ENCODE measurements at places on chromosomes 2 and 18.
A peak's percentile ranks its signal among the peaks of the same experiment; 100 is the strongest.

DNA sequence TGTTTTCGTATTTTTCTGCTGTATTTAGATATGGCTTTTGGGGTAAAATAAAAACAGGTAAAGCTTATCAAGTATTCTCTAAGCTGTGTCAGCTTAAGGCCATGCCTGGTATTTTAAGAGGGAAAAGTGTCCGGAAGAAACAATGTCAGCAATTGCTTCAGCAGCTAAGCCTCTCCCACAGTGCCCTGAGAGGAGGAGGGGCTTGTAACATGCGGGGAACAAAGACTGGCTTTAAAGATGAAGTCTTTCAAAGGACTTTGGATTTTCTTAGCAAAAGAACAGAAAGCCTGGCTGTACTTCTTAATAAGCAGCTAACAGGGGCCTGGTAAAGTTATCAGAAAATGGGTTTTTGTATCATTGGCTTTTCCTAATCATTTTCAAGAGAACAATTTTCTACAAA, 102.8 kb downstream of the PXDN start:
- no peak for DNase-seq

- no peak for DNase-seq
Observed at GRCh38 chr2:238346544-238346943, 26.2 kb downstream of the TRAF3IP1 start.

DNA sequence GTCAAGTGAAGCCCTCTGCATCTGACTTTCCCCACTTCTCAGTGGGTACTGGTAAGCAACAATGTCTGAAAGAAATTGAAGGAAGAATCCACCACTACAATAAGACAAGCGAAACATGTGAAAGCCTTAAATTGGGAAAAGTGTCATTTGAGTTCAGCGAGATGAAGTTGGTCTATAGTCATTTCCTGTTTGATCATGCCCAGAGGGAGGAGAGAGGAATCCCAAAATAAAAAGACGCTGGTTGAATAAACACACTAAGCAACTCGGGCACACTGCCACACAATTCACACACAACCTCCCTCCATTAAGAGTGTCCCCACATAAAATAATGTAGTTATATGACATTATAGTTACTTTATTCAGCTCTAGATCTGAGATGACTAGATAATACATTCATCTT, 166.1 kb downstream of the CBLN2 start:
- no peak for DNase-seq

DNA sequence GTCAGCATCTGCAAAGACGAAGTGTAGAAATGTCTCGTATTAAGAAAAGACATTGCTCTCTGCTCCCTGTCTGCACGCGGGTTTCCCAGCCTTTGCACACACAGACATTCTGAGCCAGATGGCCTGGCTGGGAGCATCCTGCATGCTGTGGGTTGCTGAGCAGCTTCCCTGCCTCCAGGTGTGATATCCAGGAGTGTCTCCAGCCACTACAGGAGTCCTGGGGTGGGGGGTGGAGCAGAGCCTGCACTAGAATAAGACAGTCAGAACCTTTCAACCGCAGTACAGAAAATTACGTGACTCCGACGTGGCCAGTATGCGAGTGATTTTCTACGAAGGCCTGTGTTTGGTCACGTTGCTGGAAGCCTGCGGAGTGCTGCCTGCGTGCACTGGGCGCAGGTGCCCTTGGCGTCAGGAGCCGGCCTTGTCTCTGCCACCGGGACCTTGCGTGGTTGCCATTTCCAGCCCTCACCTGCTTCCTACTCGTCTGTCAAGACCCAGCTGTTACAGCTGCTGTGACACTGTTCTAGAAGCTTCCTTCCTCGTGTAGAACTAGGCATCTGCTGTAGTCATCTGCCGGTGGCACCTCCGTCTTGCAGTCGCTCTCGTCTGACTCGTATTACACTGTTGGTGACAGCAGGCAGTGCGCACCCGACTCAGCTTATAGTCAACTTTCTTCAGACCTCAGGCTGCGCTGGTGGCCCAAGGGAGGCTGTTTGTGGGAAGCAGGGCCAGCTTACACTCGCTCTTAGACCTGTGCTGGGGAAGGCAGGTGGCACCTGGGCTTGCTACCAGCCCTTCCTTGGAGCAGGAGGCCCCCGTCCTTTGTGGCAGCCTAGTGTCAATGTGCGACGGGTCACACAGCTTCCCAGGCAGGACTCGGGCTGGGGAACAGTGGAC, 11.2 kb downstream of the CTDP1 start:
- DNase-seq, result no peak

GRCh38 chr2:199757233-199757870, 93.6 kb downstream of the FTCDNL1 start:
- DNase-seq, result no peak

- DNase-seq, result no peak
Observed at GRCh38 chr2:2547451-2547850, 216.4 kb upstream of the MYT1L start.

GRCh38 chr18:35460736-35461161, 37.0 kb downstream of the INO80C start:
- no peak for DNase-seq

DNA sequence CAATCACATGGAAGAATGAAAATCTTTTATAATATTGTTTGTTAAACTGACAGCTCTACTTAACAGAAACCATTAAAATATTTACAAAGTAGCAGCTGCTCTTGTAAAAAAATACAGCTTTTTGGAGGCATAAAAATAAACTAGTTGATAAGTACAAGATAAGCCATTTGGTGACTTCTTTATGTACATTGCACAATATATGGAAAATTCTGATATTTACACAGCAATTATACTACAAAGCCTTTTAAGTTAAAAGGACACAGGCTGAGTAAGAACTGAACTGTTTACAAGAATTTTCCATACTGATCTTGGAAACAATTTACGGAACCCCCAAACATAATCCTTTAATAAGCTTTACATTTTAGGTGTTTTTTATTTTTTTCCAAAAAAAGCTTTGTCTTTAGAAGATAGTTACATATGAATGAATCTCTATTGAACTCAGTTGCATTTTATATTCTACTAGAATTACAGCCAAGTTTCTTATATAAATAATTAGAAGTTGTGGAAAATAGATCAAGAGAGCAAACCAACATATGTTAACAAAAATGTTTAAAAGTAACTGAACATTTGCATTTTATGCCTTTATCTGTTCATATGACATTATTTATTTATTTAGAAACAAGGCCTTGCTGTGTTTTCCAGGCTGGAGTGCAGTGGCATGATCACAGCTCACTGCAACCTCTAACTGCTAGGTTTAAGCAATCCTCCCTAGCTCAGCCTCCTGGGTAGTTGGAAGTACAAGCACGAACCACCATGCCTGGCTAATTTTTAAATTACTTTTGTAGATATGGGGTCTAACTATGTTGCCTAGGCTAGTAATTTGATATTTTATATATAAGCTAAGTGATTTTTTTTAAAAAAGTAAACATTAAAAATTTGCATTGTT, 142.5 kb downstream of the OTX1 start:
- no peak for DNase-seq

DNA sequence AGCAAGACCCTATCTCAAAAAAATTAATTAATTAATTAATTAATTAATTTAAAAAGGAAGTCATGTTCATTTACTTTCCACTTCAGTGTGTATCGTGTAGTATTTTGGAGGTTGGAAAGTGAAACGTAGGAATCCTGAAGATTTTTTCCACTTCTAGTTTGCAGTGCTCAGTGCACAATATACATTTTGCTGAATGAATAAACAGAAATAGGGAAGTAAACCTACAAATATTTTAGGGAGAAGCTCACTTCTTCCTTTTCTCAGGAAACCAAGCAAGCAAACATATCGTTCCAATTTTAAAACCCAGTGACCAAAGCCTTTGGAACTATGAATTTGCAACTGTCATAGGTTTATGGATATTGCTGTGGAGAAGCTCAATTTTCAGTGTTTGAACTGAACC, 27.8 kb downstream of the SLC14A1 start:
- DNase-seq, result no peak

DNA sequence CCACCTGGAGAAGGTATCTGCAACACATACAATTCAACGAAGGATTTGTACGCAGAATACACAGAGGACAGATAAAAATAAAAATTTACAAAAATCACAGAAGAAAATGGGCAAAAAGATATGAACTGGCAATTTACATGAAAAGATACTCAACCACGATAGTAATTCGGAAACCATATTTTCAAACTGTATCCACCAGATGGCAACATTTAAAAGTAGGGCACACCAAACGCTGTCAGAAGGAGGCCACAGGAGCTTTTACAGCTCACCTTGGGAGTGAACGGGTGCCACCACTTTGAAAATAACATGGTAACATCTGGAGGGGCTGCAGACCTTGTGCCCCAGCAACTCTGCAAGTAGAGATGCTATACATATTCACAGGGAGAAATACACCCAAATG, 9.8 kb downstream of the KIF1A start:
- DNase-seq, result no peak

DNA sequence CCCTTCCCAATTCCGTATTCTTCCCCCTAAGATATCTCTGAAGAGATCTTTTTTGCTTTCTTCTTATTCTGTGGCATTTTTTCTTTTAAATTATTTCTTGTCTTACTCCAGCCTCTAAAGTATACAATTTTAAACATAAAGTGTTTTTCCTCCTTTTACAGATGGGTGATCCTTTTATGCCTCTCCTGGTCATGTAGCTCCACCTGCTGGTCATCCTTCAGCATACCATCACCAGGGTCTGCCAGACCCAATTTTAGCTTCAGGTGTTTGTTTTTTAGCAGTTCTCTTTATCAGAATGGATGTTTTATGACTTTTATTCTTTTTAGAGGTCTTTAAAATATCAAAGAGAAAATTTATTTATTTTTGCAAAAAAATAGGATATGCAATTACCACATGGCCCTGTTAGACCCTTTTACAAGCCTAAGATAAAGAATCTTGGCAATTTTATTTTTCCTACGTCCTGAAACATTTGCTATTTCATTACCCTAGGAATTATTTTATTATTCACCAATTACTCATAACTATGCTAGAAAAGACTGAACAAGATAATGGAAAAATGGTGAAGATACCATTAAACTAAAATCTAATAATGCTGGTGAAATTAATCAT, 55.5 kb downstream of the PIGN start:
- DNase-seq, result peak; percentile 19

- peak; percentile 59 for DNase-seq
Observed at GRCh38 chr2:64606479-64607363, 47.0 kb downstream of the SERTAD2 start.

DNA sequence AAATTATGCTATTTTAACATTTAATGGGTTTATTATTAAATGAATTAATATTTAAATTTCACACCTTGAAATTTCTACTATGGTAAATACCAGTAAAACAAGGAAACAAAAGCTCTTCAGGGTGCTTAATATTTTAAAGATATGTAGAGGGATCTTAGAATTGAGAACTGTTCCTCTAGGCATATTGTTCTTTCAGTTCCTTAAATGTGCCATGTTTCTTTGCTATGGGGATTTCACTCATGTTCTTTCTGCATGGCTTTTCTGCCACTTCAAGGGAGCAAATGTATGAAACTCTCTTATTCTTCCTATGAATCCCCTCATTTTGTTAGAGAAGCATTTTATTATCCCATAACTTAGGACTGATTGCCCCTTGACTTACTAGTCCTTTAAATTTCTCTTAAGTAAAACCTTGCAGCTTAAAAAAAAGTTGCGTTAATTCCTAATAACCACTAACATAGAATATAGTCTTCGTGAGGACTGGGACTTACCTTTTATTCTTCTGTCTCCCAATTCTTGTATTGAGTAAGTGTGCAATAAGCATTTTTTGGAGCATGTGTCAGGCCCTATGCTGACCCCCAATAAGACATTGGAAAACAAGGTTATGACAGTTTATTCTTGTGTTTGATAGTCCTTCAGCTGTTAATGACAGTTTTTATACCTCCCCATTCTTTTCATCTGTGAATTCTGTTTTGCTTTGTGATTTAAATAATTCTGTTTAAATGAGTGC, 95.7 kb downstream of the BIRC6 start:
- DNase-seq, result no peak

Measured in stimulated activated CD4-positive, alpha-beta T cell treated with anti-CD3 and anti-CD28 coated beads, Interleukin-1b, Interleukin-23, amount 100 ng/mL, for 1 hour (primary cell).